EL (cell line): ENCODE measurements at places on chromosomes 1 and 21.

- DNase-seq = peak; percentile 50
These were observed 12.9 kb downstream of the DNAJC11 start for GRCh38 chr1:6688757-6689156.

GRCh38 chr1:25018943-25019336 is 88.9 kb upstream of the RUNX3 start:
- no peak for DNase-seq

GRCh38 chr1:29563092-29563491 is 326.8 kb downstream of the PTPRU start:
- DNase-seq = no peak

DNA sequence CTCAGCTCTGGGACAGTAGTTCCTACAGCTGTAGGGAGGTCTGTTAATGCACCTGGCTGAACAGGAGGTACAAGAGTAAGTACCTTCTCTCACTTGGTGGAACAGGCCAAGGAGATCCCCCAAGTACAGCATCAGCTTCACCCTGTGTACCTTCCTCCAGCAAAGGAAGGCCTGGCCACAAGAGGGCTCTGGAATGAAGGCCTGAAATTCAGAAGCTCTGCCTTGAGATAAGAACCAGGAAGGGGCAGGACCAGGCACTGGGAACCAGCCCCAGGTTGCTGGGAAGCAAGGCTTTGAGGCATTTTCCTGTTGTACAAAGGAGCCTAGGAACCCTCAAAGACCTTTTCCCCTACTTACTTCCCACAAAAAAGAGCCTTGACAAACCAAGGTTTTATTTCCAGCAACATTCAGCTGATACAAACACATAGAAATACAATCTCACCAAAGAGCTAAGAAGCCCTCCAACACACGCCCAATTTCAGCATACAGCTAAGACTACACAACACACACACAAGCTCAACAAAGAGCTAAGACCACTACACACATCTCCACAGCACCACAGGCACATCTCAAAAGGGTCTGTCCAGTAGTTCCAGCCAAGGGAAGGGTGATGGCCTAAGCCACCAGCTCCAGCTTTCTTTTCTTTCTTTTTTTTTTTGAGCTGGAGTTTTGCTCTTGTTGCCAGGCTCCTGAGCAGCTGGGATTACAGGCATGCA is 23.5 kb downstream of the F11R start:
- DNase-seq = peak; percentile 65

DNA sequence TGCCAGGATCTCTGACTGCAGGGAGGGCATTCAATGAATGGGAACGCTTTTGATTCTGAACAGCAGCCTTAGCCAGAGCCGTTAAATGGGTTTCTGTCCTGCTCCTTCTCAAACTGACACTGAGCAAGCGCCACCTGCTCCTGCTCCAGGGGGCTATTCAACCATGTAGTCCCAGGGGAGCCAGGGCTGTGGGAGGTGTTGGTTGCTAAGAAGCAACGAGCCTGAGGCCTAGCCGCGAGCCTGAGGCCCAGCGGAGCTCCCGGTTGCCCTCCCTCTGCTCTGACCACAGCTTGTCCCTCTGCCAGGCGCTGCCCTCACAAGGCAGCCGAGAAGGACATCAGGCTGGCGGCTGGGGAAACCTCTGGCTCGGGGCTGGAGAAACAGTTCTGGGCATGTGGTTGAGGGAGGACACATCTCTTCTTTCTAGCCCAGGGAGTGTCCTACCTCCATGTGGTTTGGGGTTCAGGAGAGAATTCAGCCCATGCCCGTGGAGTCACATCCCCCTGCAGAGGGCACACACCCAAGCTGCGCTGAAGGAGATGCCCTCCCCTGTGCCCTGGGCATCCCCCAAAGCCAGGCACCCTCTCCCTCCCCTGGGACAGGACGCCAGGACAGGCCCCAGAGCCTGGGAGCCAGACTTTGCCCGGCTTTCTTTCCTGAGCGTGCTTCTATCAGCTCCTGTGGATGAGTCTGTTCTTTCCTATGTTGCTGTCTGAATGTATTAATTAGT is 18.0 kb downstream of the PCP4 start:
- no peak for DNase-seq

DNA sequence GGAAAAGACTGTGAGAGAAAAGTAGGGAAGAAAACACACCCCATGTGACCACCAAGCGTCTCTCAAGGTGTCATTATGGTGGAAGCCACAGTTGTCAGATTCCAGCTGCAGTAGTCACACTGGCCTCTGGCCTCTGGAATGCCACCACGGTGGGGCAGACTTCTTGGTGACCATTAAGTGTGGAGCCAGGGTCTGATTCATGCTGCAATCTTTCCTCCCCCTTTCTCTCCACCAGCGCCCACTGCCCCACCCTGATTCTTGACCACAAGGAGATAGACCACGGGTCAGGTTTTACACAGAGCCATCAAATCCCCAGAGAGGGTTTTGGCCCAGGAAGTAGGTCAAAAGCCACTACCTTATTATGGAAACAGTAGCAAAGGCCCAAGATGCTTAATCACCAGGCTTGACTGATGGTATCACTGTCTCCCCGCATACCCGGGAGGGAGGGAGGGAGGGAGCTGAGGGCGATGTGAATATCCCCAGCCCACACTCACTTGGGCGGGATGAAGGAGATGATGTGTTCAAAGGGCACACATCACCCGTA is 52.7 kb upstream of the GRHL3 start:
- peak; percentile 100 for DNase-seq

- DNase-seq = no peak
These were observed 80.6 kb downstream of the TGFBR3 start for GRCh38 chr1:91805311-91805801.
